T-cell (primary cell): ENCODE measurements at places on chromosomes 16 and 17. TPM values are rescaled to one million over a fixed set of nuclear protein-coding genes. Genes with fewer than 3 reads are reported as not detected.
A peak's percentile ranks its signal among the peaks of the same experiment; 100 is the strongest.

Gene SPIRE2
- total RNA-seq = not detected

Gene CD300LG
- total RNA-seq = not detected

Gene DGKE
- 39.2 TPM for total RNA-seq

Gene IGFALS
- total RNA-seq = 0.50 TPM

Gene IL34
- total RNA-seq = 0.20 TPM

Gene ASIC2
- total RNA-seq = not detected

Gene MARCHF10
- 0.10 TPM for total RNA-seq

Gene CISD3
- total RNA-seq = 10.7 TPM

Gene OR1A1
- total RNA-seq = not detected

Gene DOC2B
- total RNA-seq = not detected

DNA sequence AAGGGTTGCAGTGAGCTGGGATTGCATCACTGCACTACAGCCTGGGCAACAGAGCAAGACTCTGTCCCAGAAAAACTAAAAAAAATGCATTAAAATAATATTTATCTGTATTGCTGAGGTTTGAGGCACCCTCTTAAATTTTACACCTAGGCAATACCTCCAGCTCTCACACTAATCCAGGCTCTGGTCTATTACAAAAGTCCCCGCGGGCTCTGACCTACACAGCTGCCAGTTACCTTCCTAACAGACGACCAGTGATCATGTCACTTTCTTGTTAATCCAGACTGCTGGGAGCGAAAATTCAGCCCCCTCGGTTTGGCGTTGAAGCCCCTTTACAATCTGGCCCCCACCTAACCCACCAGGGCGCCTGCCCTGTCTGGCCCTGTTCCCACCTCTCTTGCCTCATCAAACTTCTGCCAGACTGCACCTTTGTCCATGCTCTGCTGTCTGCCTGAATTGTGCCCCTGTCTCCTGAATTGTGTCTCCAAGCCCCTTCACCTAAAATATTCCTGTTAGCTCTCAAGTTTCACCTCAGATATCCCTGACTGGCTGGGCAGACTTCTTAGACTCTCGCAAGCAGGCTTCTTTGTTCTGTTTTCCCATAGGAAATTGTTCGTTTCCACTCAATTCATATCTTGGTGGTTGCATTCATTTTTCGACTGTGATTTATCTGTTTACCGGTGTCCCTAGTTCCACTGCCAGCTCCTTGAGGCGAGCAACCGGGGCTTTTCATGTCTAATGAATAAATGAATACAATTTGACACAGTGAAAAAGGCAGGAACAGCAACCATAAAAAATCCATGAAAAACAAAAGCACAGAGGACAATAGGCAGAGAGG lies 65.9 kb downstream of the PITPNC1 start:
- H3K4me3 ChIP-seq = no peak overlapping the region
- H3K27ac ChIP-seq = peak overlapping the region; percentile 98
- no peak for DNase-seq
- H3K4me1 ChIP-seq = peaks cover 88% of the 10 kb centered on the region
- no peaks in the 10 kb centered on the region for H3K27me3 ChIP-seq

- no peak overlapping the region for H3K4me3 ChIP-seq
- peaks cover 22% of the 10 kb centered on the region for H3K4me1 ChIP-seq
- H3K27ac ChIP-seq = no peak overlapping the region
- H3K36me3 ChIP-seq = no peaks in the 10 kb centered on the region
Measured at GRCh38 chr17:3966720-3967363, 2.6 kb upstream of the ATP2A3 start.

DNA sequence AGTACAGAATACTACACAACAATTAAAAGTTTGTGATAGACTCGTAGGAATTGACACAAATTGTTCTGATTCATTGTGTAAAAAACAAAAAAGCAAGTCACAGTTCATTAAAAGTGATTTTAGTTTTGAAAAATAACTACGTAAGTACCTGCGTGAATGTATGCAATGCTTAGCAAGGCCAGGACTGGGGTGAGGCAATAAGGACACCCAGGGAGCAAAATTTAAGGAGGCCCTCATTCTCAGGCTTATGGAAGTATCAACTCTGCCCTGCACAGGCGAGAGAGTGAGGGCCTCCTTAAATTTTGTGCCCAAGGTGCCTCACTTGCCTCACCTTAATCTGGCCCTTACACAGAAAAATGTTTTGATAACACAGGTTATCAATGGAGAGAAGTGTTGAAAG lies 31.4 kb downstream of the NOG start:
- H3K4me3 ChIP-seq = no peak overlapping the region
- DNase-seq = no peak
- H3K27me3 ChIP-seq = peaks cover 3% of the 10 kb centered on the region
- peaks cover 3% of the 10 kb centered on the region for H3K4me1 ChIP-seq

- H3K27ac ChIP-seq = no peak overlapping the region
- H3K27me3 ChIP-seq = peaks cover 27% of the 10 kb centered on the region
- no peaks in the 10 kb centered on the region for H3K4me1 ChIP-seq
- no peak overlapping the region for H3K4me3 ChIP-seq
- no peaks in the 10 kb centered on the region for H3K36me3 ChIP-seq
Measured at GRCh38 chr17:80047176-80047575, 10.7 kb downstream of the CCDC40 start.

- H3K27me3 ChIP-seq = no peaks in the 10 kb centered on the region
- no peaks in the 10 kb centered on the region for H3K4me1 ChIP-seq
- H3K27ac ChIP-seq = no peak overlapping the region
- H3K36me3 ChIP-seq = no peaks in the 10 kb centered on the region
- no peak for DNase-seq
Measured at GRCh38 chr17:41390411-41390938, 6.9 kb downstream of the KRT31 start.

DNA sequence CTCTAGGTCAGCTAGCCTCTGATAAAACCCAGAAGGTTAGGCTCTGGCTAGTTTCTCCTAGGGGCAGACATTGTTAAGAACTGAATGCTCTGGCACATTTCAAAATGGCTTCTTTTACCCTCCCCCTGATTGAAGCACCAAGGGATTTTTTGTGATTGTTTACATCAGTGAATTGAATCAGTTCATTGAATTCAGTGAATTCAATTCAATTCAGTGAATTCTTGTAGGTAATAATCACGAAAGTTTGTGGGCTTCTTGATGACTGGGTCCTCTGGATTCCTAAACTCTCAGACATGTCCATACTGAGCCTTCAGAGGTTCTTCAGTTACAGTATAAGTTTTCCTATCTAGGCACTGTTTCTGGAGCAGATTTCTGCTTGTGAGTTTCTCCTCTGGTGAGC lies 135.2 kb upstream of the ELAC2 start:
- no peaks in the 10 kb centered on the region for H3K36me3 ChIP-seq
- DNase-seq = no peak

- no peak for DNase-seq
- no peaks in the 10 kb centered on the region for H3K4me1 ChIP-seq
- H3K4me3 ChIP-seq = no peak overlapping the region
- no peaks in the 10 kb centered on the region for H3K27me3 ChIP-seq
- no peak overlapping the region for H3K27ac ChIP-seq
Measured at GRCh38 chr16:46982335-46982734, 8.9 kb upstream of the DNAJA2 start.

DNA sequence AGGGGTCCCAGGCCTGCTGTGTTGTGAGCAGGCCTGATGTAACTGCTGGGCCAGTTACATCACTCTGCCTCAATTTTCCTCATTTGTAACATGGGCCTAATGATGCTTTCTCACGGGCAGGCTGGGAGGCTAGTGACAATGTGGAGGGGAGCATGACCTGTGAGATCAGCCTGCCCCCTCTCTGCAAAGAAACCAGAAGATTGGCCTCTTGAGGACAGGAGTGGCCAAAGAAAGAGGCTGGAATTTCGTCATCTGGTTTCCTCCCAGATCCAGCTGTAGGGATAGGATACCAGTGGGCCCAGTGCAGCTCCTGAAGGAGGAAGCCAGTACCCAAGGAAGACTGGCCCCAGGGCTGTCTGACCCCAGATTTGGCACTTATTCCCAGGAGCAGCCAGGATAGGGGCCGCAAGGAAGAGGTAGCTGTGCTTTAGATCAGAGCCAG lies 615 bp upstream of the SREBF1 start:
- H3K27me3 ChIP-seq = no peaks in the 10 kb centered on the region
- peaks cover 42% of the 10 kb centered on the region for H3K4me1 ChIP-seq
- no peak for DNase-seq
- peak overlapping the region; percentile 63 for H3K4me3 ChIP-seq
